T-cell (primary cell): ENCODE measurements at places on chromosomes 11 and 22. TPM values are rescaled to one million over a fixed set of nuclear protein-coding genes. Genes with fewer than 3 reads are reported as not detected.

The TSKU gene
- total RNA-seq, result 0.32 TPM

The FREY1 gene
- 2.6 TPM for total RNA-seq

The LRRC55 gene
- not detected for total RNA-seq

DNA sequence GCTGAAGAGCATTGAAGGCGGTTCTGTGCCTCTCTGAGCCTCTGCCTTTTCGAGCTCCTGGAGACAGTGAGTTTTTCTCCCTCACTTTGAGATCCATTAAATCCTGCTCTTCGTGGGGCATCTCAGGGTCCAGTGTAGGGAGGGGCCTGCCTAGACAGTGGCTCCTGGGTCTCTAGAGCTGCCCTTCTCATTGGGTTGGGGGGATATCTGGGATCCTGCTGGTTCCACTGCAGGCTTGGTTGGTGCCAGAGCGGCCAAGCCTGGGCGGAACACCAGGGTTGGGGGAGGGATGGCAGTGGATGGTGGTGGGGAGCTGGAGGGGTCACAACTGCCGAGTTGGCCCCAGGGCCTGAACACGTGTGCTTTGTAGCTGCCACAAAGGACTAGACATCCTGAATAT, 52.2 kb upstream of the CARS1 start:
- DNase-seq, result no peak
- H3K27me3 ChIP-seq, result no peaks in the 10 kb centered on the region
- H3K27ac ChIP-seq, result no peak overlapping the region
- peaks cover 2% of the 10 kb centered on the region for H3K36me3 ChIP-seq
- H3K4me1 ChIP-seq, result peaks cover 15% of the 10 kb centered on the region
- H3K4me3 ChIP-seq, result no peak overlapping the region

The JAML gene
- 95.8 TPM for total RNA-seq

- DNase-seq, result no peak
- H3K4me1 ChIP-seq, result peaks cover 26% of the 10 kb centered on the region
- peaks cover 2% of the 10 kb centered on the region for H3K27me3 ChIP-seq
Observed at GRCh38 chr22:41302021-41302767, 869 bp downstream of the ZC3H7B start.

The FXYD2 gene
- 14.7 TPM for total RNA-seq

The WNT11 gene
- total RNA-seq, result 1.3 TPM

- H3K4me3 ChIP-seq, result no peak overlapping the region
- no peak for DNase-seq
- H3K36me3 ChIP-seq, result no peaks in the 10 kb centered on the region
Observed at GRCh38 chr22:35619336-35620094, 2.4 kb upstream of the MB start.

The BTBD18 gene
- total RNA-seq, result 0.23 TPM

DNA sequence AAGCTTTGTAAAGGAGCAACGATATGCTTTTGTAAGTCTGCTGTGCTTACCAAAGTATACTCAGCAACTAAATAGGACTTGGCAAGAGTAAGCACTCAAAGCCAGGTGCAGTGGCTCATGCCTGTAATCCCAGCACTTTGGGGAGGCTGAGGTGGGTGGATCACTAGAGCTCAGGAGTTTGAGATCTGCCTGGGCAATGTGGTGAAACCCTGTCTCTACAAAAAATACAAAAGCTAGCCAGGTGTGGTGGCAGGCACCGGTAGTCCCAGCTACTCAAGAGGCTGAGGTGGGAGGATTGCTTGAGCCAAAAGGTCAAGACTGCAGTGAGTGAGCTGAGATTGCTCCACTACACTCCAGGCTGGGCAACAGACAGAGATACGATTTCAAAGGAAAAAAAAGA, 67.5 kb downstream of the PAK1 start:
- peaks cover 13% of the 10 kb centered on the region for H3K4me1 ChIP-seq
- no peak overlapping the region for H3K4me3 ChIP-seq
- no peak overlapping the region for H3K27ac ChIP-seq
- no peaks in the 10 kb centered on the region for H3K27me3 ChIP-seq
- H3K36me3 ChIP-seq, result no peaks in the 10 kb centered on the region

The ART1 gene
- not detected for total RNA-seq

GRCh38 chr11:2210366-2211112, 38.9 kb upstream of the TH start:
- peaks cover 2% of the 10 kb centered on the region for H3K4me1 ChIP-seq
- no peaks in the 10 kb centered on the region for H3K36me3 ChIP-seq
- H3K27ac ChIP-seq, result no peak overlapping the region
- no peak overlapping the region for H3K4me3 ChIP-seq
- no peak for DNase-seq
- H3K27me3 ChIP-seq, result no peaks in the 10 kb centered on the region

- no peaks in the 10 kb centered on the region for H3K36me3 ChIP-seq
- no peak overlapping the region for H3K4me3 ChIP-seq
- no peaks in the 10 kb centered on the region for H3K27me3 ChIP-seq
- no peak overlapping the region for H3K27ac ChIP-seq
- DNase-seq, result no peak
- peaks cover 3% of the 10 kb centered on the region for H3K4me1 ChIP-seq
Observed at GRCh38 chr11:19566583-19567379, 145.9 kb upstream of the NAV2 start.

- H3K27me3 ChIP-seq, result no peaks in the 10 kb centered on the region
- peaks cover 14% of the 10 kb centered on the region for H3K36me3 ChIP-seq
- H3K4me3 ChIP-seq, result no peak overlapping the region
- no peaks in the 10 kb centered on the region for H3K4me1 ChIP-seq
- no peak overlapping the region for H3K27ac ChIP-seq
Observed at GRCh38 chr22:46902436-46902835, 140.0 kb downstream of the TBC1D22A start.

- H3K4me1 ChIP-seq, result no peaks in the 10 kb centered on the region
- no peak within 1 kb of the TSS for H3K4me3 ChIP-seq
- no peak for DNase-seq
Observed at GRCh38 chr11:26571861-26572654, at the start of gene MUC15. MUC15 (minus strand) TSS chr11:26572263; CDS start chr11:26567094, 5,169 bp downstream.

The TTC36 gene
- total RNA-seq, result 1.2 TPM

The CHRDL2 gene
- total RNA-seq, result not detected

DNA sequence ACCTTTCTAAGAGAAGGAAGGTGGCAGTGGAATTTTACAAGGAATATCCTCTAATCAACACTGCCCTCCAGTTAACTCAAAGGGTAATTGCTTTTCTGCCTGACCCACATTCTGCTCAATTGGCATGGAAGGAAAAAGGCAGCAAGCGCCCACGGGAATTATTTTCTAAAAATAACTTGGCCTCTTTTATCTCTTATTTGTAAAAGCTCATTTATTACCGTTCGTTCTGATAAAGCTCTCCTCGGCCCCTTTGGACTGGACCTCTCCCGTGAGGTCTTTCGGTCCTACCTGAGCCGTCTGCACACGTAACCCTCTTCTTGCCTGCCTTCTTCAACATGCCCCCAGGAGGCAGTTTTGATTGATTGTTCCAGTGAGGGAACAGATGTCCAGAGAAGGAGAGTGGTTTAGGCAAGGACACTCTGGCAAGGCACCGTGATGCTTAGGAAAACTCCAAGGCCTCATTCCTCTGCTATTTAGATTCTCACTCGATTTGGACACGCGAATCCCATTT, 53.2 kb upstream of the CRTAM start:
- no peaks in the 10 kb centered on the region for H3K27me3 ChIP-seq
- H3K36me3 ChIP-seq, result peaks cover 68% of the 10 kb centered on the region
- no peak overlapping the region for H3K27ac ChIP-seq

GRCh38 chr11:120424970-120425332, 86.6 kb upstream of the GRIK4 start:
- no peak overlapping the region for H3K4me3 ChIP-seq
- no peak for DNase-seq
- H3K27ac ChIP-seq, result no peak overlapping the region
- no peaks in the 10 kb centered on the region for H3K4me1 ChIP-seq
- no peaks in the 10 kb centered on the region for H3K27me3 ChIP-seq

DNA sequence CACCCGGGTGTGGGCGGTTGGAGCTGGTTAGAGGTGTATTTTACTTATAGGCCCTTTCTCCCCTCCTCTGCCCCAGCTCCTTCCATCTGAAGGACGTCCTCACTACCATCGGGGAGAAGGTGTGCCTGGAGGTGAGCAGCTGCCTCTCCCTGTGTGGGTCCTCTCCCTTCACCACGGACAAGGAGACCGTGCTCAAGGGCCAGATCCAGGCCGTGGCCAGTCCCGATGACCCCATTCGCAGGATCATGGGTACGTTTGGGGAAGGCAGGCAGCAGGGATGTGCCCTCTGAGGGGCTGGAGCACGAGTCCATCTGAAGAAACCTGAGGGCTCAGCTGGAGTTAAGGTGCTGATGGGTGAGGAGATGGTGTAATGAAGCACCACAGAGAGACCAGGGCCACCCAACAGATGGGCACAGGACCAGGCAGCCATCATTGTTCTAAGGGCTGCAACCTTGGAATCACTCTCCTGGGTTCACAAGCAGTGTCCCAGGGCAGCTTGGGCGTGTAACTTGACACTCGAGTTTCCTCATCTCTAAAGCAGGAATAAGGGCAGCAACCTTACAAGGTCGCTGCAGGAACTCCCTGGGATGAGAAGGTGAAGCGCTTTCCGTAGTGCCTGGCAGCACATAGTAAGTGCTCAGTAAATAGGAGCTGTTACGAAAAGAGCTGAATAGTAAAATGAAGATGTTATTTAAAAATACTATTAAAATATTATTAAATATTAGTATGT, 29.4 kb downstream of the TCP11L1 start:
- H3K4me1 ChIP-seq, result peaks cover 17% of the 10 kb centered on the region
- no peak for DNase-seq
- H3K4me3 ChIP-seq, result no peak overlapping the region
- H3K36me3 ChIP-seq, result peaks cover 4% of the 10 kb centered on the region
- no peak overlapping the region for H3K27ac ChIP-seq

GRCh38 chr22:42683578-42684283, 34.5 kb upstream of the CYB5R3 start:
- no peak overlapping the region for H3K27ac ChIP-seq
- no peak overlapping the region for H3K4me3 ChIP-seq
- no peaks in the 10 kb centered on the region for H3K27me3 ChIP-seq
- H3K4me1 ChIP-seq, result no peaks in the 10 kb centered on the region

DNA sequence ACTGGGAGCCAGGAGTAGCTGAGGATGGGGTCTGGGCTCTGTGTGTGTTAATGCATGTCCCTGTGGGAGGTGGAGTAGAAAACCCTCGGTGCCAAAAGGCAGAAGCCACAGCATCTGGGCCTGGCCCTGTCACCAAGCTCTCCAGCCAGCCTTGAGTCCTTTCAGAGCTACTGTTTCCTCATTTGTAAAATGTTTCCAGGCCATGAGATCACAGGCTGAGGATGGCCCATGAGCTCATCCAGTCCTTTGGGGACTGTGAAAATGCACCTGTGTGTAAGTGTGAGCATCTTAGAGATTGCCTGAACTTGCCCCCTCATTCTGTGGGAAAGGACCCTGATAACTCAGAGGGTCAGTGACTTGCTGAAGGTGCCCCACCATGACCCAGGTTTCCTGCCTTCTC, 9.1 kb downstream of the ANKK1 start:
- H3K36me3 ChIP-seq, result no peaks in the 10 kb centered on the region
- no peak overlapping the region for H3K4me3 ChIP-seq
- no peak overlapping the region for H3K27ac ChIP-seq
- no peak for DNase-seq
- no peaks in the 10 kb centered on the region for H3K27me3 ChIP-seq
- no peaks in the 10 kb centered on the region for H3K4me1 ChIP-seq

GRCh38 chr11:35167426-35167954, 28.5 kb downstream of the CD44 start:
- no peaks in the 10 kb centered on the region for H3K27me3 ChIP-seq
- H3K36me3 ChIP-seq, result no peaks in the 10 kb centered on the region
- H3K4me3 ChIP-seq, result no peak overlapping the region
- DNase-seq, result no peak
- peaks cover 90% of the 10 kb centered on the region for H3K4me1 ChIP-seq
